Stimulated activated CD4-positive, alpha-beta T cell treated with anti-CD3 and anti-CD28 coated beads, Interleukin-4, amount 100 ng/mL, for 48 hours (primary cell): ENCODE measurements at places on chromosomes 1 and 21.

DNA sequence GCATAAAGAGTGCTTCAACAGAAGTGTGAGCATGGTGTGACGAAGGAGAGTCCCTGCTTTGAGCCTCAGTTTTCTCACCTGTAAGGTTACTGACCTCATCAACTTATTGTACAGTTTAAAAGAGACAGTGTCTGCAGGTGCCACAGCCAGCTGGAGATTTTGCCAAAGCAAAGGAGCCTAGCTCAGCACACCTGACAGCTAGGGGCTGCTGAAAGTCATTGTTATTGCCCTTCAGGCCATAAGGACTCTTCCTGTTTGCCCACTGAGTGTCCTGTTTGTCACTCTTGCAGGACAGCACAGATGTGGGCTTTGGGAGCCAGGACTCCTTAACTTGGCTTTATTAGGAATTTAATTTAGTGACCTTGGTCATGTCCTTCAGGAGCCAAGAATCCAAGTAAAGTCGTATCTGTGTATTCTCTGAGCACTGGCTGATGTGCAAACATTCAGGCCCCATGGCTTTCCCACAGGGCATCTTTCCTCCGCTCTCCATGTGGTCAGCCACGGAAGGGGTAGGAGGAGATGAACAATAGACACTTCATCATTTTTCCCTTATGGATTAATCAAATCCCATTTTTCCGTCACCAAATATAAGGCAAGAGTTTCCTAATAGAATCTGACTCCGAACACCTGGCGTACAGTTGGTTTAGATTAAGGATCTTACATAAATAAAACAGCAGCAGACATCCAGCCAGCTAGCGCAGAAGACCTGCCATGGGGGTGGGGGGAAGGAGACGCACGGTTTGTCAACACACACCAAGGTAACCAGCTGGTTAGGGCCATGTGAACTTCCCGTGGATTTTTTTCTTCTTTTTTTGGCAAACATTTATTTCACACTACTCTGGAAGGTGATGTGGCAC is 43.1 kb upstream of the KANK4 start:
- DNase-seq = no peak

DNA sequence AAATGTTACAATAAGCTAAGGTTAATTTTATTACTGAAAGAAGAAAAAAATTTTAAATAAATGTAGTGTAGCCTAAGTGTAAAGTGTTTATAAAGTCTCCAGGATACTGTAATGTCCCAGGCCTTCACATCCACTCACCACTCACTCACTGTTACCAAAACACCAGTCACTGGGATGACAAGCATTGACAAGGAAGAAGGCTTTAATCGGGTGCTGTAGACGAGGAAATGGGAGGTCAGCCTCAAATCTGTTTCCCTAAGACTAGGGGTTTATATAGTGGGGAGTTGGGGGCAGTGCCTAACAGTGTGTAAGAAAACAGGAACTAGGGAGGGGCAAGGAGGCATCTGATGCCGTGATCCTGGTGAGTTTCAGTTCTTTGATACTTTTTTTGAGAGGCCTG is 69.4 kb downstream of the CHRM3 start:
- no peak for DNase-seq

DNA sequence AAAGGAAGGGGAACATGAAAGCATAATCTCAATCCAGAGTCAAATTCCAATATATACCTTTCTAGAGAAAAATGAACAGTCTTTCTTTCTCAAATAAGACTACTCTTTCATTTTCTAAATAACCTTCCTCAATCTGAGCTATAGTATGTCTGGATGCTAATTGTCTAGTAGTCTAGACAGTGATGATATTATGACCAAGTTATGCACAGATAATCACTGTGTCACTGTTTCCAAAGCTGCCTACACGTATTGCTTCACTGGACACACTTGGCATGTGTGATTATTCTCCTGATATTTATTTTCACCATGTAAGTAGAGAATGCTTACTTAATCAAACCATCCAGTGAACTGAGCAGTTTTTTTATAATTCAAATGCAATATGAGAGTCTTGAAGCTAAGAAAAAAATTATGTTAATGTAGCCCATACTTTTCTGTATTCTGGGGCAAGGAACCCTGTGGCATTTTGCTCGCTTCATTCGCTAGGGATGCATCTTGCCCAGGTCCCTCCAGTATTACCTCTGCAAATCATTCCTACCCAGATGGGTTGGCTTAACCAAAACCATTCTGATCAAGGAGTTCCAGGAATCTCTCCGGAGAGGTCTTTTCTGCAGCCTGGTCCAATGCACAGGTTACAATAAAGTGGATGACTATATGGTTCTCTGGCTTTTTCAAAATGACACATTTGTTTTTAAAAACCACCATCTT is 303.1 kb upstream of the RUNX1 start:
- DNase-seq = no peak

- no peak for DNase-seq
These were observed 232.2 kb upstream of the COA6 start for GRCh38 chr1:234141006-234141405.

GRCh38 chr1:92509619-92510018 is 22.9 kb upstream of the GFI1 start:
- DNase-seq = no peak

DNA sequence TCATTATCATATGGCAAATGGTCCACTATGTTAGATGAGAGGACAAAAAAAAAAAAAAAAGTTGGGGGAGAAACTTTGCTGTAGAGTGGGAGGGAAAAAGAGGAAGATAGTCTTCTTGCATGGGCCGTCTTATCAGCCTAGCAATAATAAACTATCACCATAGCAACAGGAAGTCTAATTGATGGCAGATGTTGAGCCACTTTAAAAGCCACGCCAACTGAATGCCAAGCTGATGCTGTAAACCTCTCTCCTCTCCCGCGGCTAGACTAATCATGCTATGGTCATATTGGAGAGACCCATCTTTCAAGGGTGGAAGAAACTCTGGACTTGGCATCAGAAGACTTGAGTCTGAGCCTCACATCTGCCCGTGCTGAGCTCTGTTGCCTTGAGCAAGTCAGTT is 122.2 kb upstream of the HOOK1 start:
- DNase-seq = no peak

GRCh38 chr1:99218572-99218971 is 45.7 kb upstream of the PLPPR4 start:
- DNase-seq = no peak

DNA sequence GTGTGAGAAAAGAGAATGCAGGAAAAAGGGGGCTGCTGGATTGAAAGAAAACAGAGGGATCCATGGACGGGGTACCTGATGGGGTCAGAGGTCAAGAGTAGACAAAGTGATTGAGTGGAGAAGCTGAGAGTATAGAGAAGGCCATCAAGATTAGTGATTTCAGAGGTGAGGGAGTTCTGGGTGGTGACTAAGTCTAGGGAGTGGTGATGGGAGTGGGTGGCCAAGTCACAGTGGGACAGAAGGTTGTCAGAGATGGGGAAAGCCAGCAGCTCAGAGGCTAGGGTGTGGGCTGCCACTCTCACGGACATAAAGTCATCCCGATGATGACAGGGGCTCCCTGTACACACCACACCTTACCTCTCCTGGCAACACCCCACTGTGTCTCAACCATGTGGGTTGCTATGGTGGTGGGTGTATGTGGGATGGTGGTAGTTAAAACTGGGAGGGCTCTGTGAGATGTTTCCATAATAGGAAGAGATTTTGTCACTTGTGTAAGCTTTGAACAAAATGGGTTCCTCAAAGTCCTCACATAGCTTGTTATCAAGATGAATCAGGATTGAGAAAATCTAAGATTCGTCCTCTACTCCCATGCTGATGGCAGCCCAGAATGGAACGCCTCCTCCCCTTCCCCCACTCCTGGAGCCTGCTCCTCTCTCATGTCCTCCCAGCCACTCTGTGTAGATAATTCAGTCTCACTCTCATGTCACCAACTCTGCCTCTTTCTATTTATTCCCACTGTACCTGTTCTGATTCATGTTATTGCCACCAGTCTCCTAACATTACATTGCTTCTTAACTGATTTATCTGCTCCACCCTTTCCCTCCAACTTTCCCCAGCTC is 20.3 kb upstream of the CSF1 start:
- DNase-seq = peak; percentile 46

DNA sequence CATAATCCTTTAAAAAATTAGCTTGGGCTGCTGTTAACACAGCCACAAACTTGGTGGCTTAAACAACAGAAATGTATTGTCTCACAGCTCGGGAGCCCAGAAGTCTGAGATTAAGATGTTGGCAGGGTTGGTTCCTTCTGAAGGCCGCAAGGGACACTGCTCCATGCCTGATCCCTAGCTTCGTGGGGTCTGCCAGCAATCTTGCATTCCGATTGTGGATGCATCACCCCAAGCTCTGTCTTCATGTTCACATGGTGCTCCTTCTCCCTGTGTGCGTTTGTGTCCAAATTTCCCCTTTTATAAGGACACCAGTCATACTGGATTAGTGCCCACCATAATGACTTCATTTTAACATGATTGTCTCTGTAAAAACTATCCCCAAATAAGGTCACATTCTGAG is 5.0 kb upstream of the HHIPL2 start:
- DNase-seq = no peak

GRCh38 chr1:198520524-198521254 is 19.8 kb downstream of the ATP6V1G3 start:
- no peak for DNase-seq

GRCh38 chr21:45266518-45267389 is 20.9 kb downstream of the POFUT2 start:
- peak; percentile 34 for DNase-seq

GRCh38 chr1:154772606-154773506 is 97.2 kb downstream of the KCNN3 start:
- DNase-seq = no peak

GRCh38 chr1:5239911-5240310 is 585.5 kb downstream of the AJAP1 start:
- no peak for DNase-seq

DNA sequence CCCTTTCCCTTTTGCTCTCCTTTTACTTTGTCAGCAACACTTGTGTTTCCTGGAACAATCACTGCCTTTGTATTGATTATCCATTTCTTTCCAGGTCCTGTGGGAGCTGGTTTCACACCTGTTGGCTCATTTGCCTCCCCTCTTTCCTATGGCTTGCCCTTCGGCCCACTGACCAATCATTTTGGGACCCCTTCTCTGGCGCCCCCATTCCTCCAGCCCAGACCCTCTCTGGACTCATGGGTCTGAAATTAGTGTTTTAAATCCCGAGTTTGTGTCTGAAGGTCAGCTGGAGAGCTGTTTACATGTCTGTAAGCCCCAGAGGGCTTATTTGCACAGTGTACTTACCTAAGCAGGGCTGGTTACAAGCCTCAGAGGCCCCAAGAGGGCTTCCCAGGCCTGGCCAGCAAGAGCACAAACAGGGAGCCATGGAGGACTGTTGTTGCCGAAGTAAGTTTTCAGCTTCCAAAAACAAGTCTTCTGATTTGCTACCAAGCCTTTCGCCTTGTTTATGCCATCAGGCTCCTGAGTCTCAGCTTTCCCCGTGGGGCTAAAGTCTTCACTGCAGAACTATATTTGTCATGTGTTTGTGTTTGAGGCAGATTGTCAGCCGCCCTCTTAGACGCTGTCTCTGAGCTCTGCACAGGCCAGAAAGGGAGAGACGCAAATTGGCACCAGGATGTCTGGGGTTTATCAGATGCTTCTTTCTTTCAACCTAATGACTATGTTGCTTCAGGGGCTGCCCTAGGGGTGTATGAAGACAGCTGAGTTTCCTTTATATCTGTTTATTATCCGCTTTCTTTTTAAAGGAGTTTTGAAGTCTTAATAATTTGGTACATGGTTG is 93.0 kb downstream of the ATP1A1 start:
- DNase-seq = no peak

- no peak for DNase-seq
These were observed 13.7 kb upstream of the RHEX start for GRCh38 chr1:206039046-206039973.

DNA sequence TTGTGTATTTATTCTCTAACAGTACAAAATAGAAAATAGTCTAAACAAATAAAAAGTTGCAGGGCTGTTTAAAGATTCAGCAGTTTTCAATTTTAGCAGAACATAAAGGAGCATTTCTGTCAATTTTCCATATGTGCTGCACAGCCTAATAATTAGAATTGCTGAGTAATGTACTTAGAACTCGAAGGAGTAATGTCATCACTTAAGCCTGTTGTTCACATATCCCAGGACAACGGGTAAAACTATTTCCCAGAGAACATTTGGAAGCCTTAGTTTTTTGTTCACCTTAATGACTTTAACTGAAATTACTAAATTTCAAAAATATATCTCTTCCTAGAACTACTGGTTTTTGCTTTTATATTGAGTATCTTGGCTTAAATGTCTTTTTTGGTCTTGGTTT is 81.6 kb downstream of the ZP4 start:
- DNase-seq = no peak

DNA sequence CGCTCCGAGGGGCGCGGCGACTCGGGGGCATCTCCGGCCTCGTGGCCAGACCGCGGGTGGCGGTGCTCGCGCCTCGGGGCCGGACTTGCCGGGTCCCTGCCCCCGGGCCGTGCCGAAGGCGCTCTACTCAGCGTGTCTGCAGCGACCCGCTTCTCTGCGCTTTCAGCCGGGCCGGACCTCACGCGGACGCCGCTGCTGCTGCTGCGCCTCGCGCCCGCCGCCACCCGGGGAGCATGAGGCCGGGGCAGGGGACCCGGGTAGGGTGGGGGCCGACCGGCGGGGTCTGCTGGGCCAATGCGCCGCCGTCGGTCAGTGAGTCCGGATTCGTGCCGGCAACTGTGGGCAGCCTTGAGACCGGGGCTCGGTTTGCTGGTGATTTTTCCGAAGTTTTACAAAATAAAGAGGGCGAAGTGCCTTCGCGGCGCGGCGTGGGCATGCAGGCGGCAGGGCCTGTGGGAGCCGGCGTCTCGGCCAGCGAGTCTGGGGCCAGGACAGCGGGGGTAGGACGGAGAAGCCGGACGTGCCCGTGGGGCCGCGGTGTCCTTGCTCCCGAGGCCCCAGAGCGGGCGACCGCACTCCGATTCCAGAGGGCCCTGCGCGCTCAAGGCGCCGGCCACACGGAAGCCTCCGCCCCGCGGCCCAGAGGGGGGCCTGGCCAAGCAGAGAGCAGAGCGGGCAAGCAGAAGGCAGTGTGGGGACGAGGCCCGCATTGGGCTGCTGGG is 749 bp downstream of the FAM163A start:
- DNase-seq = no peak
